ENCODE measurements at places on chromosomes 4 and X.

DNA sequence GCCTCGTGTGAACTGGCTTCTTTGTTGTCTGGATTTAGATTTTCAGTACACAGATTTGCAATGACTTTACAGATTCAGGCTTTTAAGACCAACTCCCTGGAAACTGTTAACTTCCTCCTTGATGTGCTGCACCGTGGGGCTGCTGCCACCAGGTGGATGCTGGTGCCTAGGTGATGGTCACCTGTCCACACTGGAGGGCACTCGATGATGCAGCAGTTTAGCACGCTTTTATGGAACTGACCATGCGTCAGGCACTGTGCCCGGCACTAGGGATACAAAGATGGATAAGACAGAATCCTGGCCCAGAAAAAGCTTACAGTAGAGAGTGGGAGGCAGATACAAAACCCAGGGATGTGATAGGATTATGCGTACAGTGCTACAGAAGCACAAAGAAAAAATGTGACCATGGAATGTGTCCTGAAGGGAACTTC lies 180.7 kb downstream of the CEP135 start:
- DNase-seq: peak; percentile 26

DNA sequence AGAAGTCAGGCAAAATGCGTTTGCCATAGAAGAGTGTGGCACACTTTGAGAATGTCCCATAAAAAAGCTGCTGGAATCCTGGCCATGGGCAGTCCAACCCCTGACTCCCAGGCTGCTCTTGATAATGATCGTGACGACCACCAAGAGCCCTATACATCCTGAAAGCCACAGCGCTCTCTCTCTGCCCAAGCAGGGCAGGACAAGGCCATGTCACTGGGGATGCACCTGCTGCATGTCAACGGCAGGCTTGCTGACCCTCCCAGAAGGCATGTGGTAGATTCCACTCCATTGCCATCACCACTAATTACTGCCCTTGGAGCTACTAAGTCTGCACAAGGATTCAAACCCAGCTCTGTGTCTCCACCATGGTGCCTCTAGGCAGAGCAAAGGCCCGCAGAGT lies 144.5 kb downstream of the EVC2 start:
- no peak for DNase-seq

DNA sequence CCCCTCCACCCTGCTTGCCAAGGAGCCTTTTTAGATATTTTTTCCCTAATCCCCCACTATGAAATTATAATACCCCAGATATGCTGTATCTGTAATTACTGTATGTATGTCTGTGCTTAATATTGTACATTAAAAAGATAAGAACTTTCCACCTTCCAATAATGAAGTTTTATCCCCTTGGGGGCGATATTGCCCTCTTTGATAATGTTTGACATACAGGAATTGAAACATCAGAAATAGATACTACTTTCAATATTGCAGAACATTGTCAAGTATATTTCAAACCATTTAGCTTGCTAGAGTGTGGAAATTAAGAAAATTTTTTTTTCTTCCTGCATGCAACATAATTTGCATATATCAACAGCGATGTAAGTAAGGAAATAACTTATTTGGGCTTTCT lies 58.9 kb downstream of the NAF1 start:
- no peak for DNase-seq

DNA sequence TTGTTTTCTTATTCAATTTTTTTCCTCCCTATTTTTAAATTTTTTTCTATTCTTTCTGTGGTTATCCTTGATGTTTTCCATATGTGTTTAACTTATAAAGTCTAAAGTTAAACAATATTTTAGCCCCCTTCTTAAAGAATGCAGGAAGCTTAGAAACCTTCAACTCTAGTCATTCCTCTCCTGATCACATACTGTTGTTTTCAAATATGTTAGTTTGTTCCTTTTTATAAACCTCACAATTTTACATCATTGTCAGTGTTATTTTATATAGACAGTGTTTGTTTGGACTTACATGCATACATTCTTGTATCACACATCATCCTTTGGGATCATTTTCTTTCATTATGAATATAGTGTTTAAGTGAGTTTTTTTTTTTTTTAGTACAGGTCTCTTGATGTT lies 31.6 kb downstream of the KANTR start:
- DNase-seq: no peak

- DNase-seq: no peak
Measured at GRCh38 chr4:119744580-119744979, 116.0 kb upstream of the PDE5A start.

DNA sequence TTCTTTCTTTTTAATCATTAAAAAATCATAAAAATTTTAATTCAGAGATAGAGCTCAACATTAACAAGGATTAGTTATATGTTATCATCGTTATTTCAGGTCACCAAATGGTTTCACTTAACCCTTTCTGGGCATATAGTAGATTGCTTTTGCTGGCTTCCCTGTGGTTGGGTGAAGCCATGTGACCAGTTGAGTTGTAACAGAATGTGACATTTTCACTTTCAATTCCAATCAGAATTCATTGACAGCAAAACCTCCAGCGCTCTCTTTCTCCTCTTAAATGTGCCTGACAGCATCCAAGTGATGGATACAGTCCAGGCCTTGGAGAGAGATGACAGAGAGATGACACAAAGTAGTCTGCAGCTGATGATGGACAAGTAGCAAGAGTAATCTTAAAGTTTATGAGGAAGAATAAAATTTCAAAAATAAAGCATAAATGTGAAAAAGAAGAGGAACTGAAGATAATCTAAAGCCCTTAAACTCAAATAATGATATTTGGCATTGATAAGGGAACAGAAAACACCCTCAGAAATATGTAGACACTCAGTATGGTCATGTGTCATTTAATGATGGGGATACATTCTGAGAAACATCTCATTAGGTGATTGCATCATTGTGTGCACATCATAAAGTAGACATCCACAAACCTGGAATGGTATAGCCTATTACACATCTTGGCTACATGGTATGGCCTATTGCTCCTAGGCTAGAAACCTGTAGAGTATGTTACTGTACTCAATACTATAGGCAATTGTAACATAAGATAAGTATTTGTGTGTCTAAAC lies 92.3 kb upstream of the QRFPR start:
- no peak for DNase-seq

DNA sequence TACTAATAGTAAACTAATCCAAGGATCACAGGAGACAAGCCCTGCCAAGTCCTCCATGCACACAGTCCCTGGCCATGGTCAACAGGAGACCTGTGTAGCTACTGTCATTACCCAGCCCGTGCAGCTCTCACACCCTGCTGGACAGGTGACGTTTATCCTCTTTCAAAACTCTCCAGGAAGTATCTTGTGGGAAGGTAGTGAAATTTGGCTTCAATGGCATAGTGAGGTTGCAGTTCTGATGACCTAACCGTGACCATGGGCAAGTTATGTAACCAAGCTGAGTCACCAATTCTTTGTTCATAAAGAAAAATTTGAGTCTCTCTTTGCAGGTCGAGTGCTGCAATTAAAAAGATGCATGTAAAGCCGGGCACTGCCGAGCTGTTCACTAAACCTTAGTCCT lies 11.3 kb upstream of the SLC2A9 start:
- peak; percentile 76 for DNase-seq

- DNase-seq: no peak
Measured at GRCh38 chr4:184156163-184156920, 61.3 kb downstream of the ENPP6 start.

DNA sequence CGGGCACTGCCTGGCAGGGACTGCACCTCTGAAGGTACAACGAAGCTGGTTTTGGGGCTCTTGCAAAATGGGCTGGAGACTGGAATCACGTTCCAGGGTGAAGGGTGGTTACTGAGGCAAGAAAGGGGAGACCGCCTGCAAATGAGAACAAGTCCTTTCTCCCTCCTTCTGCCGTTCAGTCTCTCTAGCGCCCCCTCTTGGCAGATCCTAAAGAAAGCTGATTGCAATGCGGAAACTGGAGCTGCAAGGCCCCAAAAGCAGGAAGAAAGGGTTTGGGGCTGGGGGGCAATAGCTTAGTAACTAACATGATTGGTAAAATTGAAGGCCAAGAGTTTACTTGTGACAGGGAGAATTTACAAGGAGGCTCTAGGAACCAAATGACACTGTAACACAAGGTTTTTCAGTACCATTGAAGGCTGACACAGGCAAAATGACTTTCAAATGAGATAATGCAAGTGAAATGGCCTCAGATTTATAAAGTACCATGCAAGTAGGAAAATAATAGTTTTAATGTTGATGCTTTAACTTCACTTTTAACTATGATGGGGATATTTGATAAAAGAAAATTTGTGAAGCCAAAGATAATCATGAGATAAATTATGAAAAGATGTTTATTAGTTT lies 222.7 kb upstream of the HAND2 start:
- DNase-seq: no peak

GRCh38 chr4:2243681-2244380 lies 1.9 kb upstream of the HAUS3 start:
- DNase-seq: no peak

- no peak for DNase-seq
Measured at GRCh38 chrX:131988236-131988635, 34.9 kb upstream of the STK26 start.

DNA sequence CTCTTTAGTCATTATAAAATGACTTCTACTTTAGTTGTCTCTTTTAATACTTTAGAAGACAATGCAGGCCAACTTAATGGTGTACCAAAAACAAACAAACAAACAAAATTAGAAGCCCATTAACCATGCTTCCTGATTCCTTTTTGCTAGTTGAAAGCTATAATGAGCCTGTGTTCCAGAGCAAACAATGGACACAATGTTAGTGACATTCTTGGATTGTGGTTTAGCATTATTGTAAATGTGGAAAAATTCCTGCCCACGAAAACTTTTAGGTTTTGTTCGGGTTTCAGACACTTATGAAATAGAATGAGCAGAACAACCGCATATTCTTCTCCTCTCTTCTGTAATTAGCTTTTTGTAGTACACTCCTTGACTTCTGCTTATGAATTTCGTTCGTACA lies 1682.7 kb upstream of the PCDH7 start:
- DNase-seq: no peak

GRCh38 chr4:172096786-172097185 lies 283.6 kb downstream of the GALNTL6 start:
- DNase-seq: no peak

- DNase-seq: no peak
Measured at GRCh38 chrX:8025705-8026104, 98.5 kb upstream of the PNPLA4 start.

DNA sequence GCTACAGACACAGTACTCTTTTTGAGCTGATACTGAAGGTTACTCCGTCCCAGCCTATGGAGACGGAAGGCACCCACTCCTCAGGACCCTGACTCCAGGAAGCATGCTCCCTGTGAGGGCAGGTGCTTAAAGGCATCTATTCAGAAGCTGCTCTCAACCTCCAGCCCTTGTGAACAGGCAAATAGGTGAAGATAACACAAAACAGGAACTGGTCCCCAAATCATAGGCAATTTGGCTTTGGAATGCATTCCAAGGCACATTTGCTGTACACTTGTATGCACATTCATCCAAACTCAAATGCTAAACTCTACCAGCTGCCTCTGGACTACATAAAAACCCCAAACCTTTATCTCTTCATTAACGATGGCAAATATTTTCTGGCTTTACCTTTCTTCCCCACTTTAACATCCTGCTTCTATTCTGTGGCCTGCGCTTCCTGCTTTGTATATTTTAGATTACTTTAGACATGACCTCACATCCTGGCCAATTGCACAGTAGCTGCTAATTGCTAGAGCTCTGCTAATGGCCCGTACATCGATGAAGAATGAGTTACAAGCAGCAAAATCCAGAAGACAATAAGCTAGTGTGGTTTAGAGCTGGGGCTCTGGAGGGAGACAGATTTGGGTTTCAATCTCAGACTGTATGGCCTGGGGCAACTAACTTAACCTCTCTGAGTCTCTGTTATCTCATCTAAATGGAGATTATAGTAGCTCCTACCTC lies 3.2 kb downstream of the SEL1L3 start:
- DNase-seq: no peak

DNA sequence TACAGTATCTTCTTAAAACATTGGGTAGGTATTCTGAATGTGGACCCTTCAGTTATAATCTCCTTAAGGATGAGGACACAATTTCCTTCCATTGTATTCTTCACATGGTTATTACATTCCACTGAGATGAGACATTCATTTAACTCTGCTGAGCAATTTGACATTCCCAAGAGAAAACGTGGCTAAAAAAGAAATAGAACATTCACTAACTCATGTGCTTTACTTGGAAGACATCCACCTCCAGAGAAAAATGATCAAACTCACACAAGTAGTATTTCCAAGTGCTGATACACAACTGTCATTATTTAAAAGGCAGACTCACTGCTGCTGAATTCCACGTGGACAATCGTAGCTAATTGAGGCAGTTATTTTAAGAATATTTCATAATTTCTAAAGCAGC lies 227.9 kb upstream of the ANKRD50 start:
- peak; percentile 57 for DNase-seq

- DNase-seq: no peak
Measured at GRCh38 chr4:148215202-148215601, 227.0 kb downstream of the NR3C2 start.

DNA sequence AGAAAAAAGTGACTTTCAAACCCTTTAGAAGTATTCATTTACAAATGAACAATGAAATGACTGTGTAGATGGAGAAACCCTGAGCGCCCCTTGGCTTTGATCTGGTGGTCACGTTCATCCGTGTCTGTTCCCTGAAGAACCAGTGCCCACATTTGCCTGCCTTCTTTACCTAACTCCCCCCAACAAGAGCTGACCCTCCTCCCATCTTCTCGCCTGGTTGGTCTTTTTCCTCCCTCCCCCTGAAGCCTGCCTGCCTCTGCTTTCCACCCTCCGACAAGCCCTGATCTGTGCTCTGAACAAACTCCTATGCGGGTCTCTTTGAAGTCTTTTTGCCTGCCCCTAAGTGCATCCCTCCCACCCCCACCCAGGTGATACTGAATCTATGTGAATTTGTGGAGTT lies 18.5 kb downstream of the TBL1X start:
- DNase-seq: no peak

DNA sequence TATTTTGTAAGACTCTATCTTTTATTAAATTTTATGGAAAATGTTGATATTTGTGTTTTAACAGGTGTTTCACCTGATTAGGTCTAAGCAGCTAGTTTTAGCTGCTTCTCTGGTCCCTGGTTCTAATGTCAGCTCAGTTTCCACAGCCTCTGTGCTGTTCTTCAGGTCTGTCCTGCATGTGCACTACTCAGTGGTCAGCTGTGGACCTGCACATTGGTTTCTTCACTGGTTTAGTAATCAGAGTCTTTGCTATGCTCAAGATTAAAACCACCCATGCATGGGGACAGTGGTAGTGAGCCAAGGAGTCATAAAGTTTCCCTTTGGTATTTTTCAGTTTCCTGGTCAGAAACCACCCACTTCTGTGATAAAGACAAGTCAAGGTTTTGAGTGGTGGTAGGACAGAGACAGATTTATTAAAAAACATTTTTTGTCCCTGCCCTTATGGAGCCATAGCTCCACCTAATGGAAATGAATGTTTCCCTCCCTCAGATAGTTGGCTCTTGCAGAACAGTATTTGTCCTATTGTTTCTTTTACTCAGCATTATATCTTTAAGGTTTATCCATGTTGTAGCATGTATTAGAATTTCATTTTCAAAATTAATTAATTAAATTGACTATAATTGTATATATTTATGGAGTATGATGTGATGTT lies 36.8 kb upstream of the VBP1 start:
- DNase-seq: no peak

GRCh38 chr4:26525136-26525770 lies 35.0 kb upstream of the CCKAR start:
- DNase-seq: peak; percentile 25

GRCh38 chr4:108365551-108365950 lies 196.8 kb upstream of the LEF1 start:
- DNase-seq: no peak

Measured in RWPE1 (cell line).